B cell (primary cell): ENCODE measurements at places on chromosomes 2 and 18. TPM values are rescaled to one million over a fixed set of nuclear protein-coding genes. Genes with fewer than 3 reads are reported as not detected.
A peak's percentile ranks its signal among the peaks of the same experiment; 100 is the strongest.

Gene ITPRIPL1
- 4.2 and 4.8 TPM in 2 replicates for total RNA-seq

- DNase-seq: no peak
Measured at GRCh38 chr18:36288689-36289088, 8.8 kb upstream of the FHOD3 start.

- DNase-seq: no peak
Measured at GRCh38 chr2:206979922-206980321, 40.6 kb downstream of the CPO start.

GRCh38 chr18:76927223-76927725 lies 104.9 kb downstream of the ZNF236 start:
- no peak for DNase-seq

DNA sequence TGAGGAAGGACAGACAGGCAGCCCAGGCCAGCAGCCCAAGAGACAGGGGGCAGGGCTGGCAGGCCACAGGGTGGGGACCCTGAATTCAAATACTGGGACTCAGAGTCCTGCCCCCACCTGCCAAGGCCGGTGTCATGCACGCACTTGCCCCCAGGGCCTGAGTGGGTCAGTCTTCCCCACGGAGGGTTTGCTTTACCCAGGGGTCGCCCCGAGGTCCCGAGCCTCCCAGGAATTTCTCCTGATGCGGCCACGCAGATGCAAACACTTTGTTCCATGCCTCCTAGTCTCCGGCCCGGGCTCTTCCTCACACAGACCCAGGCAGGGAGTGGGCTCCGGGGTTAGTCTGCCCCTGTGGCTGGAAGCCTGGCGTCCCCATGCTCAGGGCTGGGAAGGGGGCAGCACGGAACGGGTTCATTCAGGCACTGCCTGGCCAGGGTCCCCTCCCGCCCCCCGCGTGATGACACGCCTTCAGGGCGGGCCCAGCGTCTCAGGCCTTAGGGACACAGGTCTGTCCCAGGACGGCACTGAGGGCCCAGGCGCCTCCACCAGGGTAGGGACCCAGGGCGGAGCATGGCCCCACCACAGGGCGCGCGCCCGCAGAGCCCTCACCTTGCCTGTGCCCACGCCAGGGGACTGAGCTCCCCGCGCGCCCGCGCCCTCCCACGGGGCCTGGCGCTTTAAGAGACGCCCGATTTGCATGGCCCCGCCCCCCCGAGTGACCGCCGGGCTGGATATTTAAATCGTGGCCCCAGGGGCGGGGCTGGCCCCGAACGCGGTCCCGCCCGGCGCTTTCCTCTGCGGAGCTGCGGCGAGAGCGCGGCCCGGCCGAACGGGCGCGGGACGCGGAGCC lies at the start of gene SNED1:
TSS of gene SNED1 (plus strand) at position 763 of the 850 bp plus-strand sequence. CDS start 220 bp downstream, outside the sequence.
- peak; percentile 76 for DNase-seq

- no peak for DNase-seq
Measured at GRCh38 chr2:96683972-96684820, 41.6 kb downstream of the FER1L5 start.

DNA sequence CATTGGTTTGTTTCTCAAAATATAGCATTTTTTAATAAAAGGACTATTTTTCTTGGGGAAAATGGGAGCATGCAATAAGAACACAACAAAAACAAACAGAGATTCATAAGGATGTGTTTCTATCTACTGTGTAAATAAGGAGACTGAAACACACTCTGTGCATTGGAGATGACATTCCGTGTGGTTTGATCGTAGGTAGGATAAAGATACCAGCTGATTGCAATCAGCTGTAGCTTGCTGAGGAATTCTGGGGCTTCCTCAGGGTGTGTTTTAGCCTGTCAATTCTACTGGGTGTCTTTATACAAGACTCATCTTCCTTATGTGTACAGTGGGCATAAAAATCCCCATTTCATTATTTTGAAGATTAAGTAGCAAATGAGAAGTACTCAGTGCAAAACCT lies 591.6 kb downstream of the DSC3 start:
- DNase-seq: no peak

DNA sequence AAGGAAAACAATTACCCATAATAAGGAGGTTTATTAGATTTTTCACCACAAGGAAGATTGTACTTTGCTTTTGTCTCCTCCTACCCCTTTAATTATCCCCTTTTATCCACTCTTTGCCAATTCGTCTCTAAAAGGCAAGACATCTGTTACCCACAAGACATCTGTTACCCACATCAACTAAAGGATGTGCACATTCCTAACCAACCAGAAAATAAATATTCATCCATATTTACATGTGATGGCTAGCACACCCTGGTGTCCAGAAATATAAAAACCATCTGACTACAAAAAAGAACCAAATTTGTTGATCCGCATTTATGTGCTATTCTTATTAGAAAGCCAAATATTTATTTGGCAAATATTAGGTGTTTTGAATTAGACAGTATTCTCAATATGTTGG lies 35.7 kb downstream of the ACVR1C start:
- peak; percentile 31 for DNase-seq

- no peak for DNase-seq
Measured at GRCh38 chr2:116988303-116988702, 826.2 kb upstream of the DDX18 start.

GRCh38 chr2:172931918-172932520 lies 143.6 kb upstream of the MAP3K20 start:
- DNase-seq: peak; percentile 55

- DNase-seq: no peak
Measured at GRCh38 chr2:85550486-85550885, 10.8 kb downstream of the GGCX start.

- peak; percentile 31 for DNase-seq
Measured at GRCh38 chr2:176157499-176158185, 535 bp downstream of the HOXD3 start.
